Endothelial cell of umbilical vein (primary cell): ENCODE measurements at places on chromosomes 1 and 21. TPM values are rescaled to one million over a fixed set of nuclear protein-coding genes. Genes with fewer than 3 reads are reported as not detected.

GRCh38 chr1:99503276-99503747 lies 142.6 kb upstream of the PALMD start:
- no peak overlapping the region for H3K4me3 ChIP-seq
- H3K27ac ChIP-seq = no peak overlapping the region
- H3K4me1 ChIP-seq = no peaks in the 10 kb centered on the region

- H3K27me3 ChIP-seq = no peaks in the 10 kb centered on the region
- H3K4me1 ChIP-seq = no peaks in the 10 kb centered on the region
- H3K36me3 ChIP-seq = no peaks in the 10 kb centered on the region
- H3K4me3 ChIP-seq = no peak overlapping the region
- H3K27ac ChIP-seq = no peak overlapping the region
Observed at GRCh38 chr1:183310753-183311479, 107.3 kb downstream of the NMNAT2 start.

DNA sequence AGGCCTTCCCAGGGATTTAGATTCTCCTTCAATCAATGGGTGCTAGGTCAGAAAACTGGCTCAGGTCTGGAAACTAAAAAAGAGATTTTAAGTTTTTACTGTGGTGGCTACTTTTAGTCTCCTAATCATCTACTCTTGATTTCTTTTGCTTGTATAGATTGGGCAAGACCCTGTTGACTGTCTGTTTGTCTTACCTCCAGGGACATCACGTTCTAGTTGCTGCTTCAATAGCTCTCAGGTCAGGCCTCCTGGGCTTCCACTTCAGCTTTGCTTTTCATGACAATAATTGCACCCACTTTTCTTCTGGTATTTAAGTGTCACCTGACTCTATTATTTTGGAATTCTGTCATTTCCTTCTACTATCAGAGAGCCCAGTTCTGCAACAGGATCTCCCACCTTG lies 28.5 kb upstream of the CREG1 start:
- H3K4me3 ChIP-seq = no peak overlapping the region
- H3K27me3 ChIP-seq = no peaks in the 10 kb centered on the region
- H3K4me1 ChIP-seq = no peaks in the 10 kb centered on the region
- no peaks in the 10 kb centered on the region for H3K36me3 ChIP-seq

DNA sequence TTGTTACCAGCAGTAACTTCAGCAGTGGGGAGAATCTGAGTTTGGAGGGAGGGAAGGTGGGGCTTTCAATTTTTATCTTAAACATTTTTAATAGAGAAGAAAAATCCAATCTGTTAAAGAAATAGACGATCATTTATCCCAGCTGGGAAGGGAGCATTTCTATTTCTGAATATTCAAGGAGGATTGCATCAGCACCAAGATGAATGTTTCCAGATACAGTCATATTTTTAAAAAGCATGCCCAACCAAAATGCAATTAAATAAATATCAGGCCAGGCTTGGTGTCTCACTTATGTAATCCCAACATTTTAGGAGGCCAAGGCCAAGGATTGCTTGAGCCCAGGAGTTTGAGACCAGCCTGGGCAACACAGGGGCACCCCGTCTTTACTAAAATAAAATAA lies 1.7 kb upstream of the ATP1A4 start:
- no peaks in the 10 kb centered on the region for H3K4me1 ChIP-seq
- no peak for DNase-seq
- no peak overlapping the region for H3K4me3 ChIP-seq
- H3K27ac ChIP-seq = no peak overlapping the region
- H3K36me3 ChIP-seq = no peaks in the 10 kb centered on the region

Gene KRTAP10-11
- not detected in 2 replicates for total RNA-seq

Gene FLG2
- not detected in 2 replicates for total RNA-seq

Gene C1orf105
- not detected in 2 replicates for total RNA-seq

Gene RORC
- total RNA-seq = not detected in 2 replicates

Gene SERPINC1
- total RNA-seq = 0.35 TPM in 1 of 2 replicates, not detected in the other
